Calu3 (cell line): ENCODE measurements at places on chromosomes 4 and X. TPM values are rescaled to one million over a fixed set of nuclear protein-coding genes. Genes with fewer than 3 reads are reported as not detected.
A peak's percentile ranks its signal among the peaks of the same experiment; 100 is the strongest.

F8A2 gene
- total RNA-seq: not detected in 2 replicates

DNA sequence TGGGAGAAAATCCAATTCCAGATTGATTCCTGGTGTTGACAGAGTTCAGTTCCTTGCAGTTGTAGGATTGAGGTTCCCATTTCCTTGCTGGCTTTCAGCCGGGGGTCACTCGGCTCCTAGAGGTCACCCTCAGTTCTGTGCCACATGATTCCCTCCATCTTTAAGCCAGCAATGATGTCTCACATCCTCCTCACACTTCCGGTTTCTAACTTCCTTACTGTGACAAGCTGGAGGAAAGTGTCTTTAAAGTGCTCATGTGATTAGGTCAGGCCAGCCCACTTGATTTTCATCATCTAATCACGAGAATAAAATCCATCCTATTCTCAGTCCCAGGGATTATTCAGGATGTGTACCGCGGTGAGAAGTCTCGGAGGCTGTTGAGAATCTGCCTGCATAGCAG is 19.4 kb upstream of the SMIM31 start:
- DNase-seq: no peak

- peak; percentile 13 for DNase-seq
These were observed 8.3 kb downstream of the GPRIN3 start for GRCh38 chr4:89299153-89299791.

GRCh38 chrX:40199704-40200103 is 101.9 kb upstream of the BCOR start:
- DNase-seq: no peak

GRCh38 chr4:155800685-155801343 is 42.0 kb downstream of the GUCY1B1 start:
- DNase-seq: no peak

COQ2 gene
- 15.5 and 16.3 TPM in 2 replicates for total RNA-seq

GRCh38 chr4:137623013-137623412 is 90.7 kb upstream of the PCDH18 start:
- no peak for DNase-seq

DNA sequence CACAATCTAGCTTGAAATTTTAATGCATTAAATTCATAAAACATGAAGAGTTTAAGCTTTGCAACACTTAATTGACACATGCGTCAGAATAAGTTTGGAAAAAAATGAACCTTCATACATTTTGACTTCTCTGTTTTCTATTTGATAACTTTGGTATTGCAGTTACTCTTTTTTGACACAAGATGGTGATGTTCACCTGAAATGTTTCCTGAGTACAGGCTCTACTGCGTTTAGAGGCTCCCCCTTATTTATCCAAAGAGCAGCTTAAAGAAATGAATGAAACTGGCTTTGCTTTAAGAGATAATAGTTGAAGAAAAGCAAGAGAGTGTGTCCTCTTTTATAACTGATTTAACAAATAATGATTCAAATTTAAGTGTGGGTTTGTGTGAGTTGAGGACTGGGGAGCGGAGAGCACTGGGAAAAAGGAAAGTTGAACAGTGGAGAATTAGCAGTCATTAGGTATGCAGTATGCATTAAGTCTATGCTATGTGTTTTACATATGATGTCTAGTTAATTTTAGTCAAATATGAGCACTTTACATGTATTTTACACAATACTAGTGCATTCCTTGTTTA is 180.6 kb upstream of the NUDT6 start:
- DNase-seq: no peak

DNA sequence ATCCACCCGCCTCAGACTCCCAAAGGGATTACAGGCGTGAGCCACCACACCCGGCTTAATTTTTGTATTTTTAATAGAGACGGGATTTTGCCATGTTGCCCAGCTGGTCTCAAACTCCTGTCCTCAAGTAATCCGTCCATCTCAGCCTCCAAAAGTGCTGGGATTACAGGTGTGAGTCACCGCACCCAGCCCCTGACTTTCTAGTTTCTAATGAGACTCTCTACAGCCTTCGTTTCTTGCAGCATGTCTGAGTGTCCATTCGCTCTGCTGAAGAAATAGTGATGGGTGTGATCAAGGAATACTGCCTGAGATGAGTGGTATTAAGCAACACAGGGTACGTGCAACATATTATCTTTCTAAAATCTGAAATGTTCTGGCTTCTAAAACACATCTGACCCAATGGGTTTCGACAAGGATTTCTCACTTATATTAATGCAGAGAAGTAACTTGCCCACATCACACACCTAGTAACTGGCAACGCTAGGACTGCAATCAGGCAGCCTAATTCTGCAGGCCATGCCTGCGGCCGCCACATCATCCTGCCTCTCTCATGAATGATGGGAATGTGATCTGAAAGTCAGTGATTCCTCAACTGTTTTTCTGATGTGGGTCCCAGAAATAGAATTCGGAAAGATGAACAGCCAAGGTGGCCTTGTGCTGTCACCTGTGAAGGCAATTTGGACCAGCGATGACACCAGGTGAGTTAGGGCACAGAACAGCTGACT is 74.3 kb downstream of the RBM47 start:
- DNase-seq: no peak

GRCh38 chr4:140152013-140152703 is 1.8 kb downstream of the MAML3 start:
- peak; percentile 81 for DNase-seq

- DNase-seq: no peak
These were observed 947.8 kb downstream of the C4orf33 start for GRCh38 chr4:130043732-130044160.

DNA sequence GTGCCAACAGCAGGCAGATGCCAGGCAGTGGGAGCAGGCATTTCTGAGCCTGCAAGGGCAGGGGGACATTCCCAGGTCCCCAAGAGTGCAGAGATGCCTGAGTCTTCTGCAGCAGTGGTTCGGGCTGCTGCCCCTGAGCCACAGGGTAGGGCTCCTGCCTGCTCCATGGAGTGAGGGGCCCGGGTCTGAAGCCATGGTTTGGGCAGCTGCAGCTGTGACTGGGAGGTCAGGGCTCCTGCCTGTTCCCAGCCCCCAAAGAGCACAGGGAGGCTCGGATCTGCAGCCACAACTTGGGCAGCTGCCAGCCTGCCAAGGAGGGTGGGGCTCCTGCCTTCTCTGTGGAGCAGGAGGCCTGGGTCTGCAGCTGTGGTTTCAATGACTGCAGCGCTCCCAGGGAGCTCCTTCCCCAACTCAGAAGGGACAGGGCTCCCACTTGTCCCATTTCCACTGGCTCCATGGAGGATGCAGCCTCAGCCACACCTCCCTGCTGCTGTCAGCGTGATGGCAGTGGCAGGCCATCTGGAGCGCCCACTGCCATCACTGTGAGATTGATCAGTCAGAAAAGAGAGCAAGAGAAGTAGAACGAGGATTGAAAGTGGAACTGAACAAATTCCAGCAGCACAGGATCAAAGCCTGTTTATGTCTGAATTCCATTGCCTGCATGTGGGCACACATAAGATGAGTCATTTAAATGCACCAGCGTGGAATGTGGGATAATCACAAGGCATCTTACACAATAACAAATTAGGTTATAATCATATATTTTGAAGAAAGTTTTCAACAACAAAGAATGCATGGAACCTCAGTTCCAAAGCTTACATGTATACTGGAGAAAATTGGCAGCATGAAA is 93.1 kb upstream of the CXorf51A start:
- DNase-seq: no peak

DNA sequence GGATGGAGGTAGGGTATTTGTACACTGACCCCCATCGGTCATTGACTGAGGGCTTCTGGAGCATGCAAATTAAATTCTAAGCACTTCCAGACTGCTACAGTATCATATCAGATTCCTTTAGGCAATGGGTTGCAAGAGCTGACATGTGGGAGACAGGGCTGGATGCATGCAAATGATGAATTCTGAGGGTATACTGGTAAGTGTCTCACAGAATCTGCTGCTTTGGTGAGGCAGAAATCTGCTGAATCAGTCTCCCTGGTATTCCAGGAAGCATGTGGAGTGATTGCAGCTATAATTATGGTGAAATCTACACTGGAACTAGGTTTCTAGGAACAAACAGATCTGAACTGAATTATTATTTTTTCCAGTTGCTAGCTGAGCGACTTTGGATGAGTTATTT is 684.9 kb upstream of the MAGEB2 start:
- DNase-seq: no peak

- DNase-seq: no peak
These were observed 424.1 kb downstream of the SMARCA1 start for GRCh38 chrX:129099207-129099606.

TEX13B gene
- total RNA-seq: not detected in 2 replicates

DNA sequence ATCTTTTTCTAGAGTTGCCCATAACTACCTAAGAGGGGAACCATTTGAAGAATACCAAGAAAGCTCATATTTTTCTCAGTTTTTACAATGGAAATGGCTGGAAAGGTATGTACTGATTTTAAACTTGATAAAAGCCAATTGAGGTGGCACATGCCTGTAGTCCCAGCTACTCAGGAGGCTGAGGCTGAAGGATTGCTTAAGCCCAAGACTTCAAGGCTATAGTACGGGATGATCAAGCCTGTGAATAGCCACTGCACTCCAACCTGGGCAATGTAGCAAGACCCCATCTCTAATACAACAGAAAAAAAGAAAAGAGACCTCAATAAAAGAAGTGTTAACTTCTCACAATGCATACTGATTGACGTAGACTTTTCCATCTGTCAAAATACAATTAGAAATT is 44.4 kb downstream of the GRK4 start:
- DNase-seq: no peak
